ENCODE measurements at places on chromosomes 7 and 10. TPM values are rescaled to one million over a fixed set of nuclear protein-coding genes. Genes with fewer than 3 reads are reported as not detected.

GRCh38 chr10:114623661-114624294 is 34.3 kb downstream of the ABLIM1 start:
- DNase-seq, result no peak

DNA sequence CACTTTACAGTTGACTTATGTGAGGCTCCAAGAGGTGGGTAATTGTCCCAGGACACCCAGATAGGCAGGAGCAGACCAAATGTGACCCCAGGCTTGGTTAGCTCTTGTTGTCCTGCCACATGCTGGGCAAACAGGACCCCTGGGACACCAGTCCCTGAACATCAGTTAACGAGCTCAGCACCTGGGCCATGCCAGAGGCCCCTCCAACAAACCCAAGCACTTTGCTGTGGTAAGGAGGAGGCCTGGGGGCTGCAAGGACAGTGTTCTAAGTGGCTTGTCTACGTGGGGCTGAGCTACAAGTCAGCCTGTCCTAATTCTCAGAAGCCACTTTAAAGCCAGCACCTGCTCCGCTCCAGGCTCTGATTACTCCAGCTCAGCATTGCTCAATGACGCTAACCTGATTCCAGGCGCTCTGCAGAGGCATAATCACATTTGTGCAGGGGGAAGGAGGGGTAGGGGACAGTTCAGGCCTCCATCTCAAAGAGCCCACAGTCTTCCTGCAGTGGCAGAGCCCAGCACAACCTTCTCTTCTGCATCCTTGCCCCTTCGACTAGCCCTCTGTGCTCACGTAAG is 57.2 kb downstream of the DDC start:
- DNase-seq, result no peak

DNA sequence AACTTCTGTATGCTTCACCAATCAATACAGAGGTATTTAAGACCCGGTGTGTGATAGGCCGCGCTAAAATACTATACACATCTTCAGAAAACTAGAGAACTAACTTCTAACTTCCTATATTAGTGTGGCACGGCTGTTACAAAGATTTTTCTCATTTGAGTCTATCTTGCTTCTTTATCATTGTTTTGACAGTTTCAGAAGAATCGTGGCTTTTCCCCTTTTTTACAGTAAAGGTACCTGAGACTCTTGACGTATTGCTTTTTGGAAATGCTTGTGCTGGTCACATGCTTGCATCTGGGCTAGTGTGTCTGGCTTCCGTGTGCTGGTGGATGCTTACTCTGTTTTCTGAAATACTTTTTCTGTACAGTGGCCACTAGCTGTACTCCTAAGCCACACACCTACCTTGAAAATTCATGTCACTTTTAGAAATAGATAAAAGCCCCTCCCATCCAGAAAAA is 12.7 kb downstream of the IKZF1 start:
- no peak for DNase-seq

- no peak for DNase-seq
These were observed 4.3 kb downstream of the GSTO2 start for GRCh38 chr10:104273286-104273685.

The SORBS1 gene
- 41.7 TPM for polyA plus RNA-seq

The CPA2 gene
- 0.60 TPM for polyA plus RNA-seq

Data from left kidney (tissue), 8 donors.